ENCODE measurements at places on chromosomes 1 and 21.
A peak's percentile ranks its signal among the peaks of the same experiment; 100 is the strongest.

- peak; percentile 44 for DNase-seq
These were observed 9.2 kb downstream of the POU2F1 start for GRCh38 chr1:167229719-167230385.

DNA sequence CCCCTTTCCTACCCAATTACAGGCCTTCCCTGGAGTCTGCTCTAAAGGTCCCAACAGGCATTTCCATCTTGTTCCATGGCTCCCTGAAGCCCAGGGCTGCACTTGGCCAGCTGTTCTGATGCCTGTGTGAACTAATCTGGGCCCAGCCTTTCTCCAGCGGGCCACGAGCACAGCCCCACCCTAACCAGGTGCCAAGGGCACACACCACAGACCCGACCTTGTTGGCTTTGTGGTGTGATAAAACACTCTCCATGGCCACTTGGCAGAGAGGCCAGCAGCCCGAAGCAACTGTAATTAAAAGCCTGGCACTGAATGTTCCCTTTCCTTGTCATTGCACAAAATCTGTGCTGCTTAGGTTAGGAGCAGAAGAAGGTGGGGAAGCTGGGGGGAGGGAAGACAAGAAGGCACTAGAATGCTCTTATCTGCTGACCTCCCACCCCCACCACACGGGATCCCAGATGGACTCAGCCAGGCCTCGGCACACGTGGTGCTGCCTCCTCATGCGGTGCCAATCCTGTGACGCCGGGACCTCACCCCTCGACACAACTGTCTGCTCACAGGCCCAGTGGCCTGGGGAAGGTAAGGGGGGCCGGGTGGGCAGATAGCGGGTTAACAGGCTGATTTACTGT is 9.9 kb downstream of the HCRTR1 start:
- DNase-seq, result no peak

GRCh38 chr1:244137276-244137675 is 86.2 kb downstream of the ZBTB18 start:
- DNase-seq, result peak; percentile 25

- DNase-seq, result no peak
These were observed 5.6 kb downstream of the DDI2 start for GRCh38 chr1:15622712-15623373.

DNA sequence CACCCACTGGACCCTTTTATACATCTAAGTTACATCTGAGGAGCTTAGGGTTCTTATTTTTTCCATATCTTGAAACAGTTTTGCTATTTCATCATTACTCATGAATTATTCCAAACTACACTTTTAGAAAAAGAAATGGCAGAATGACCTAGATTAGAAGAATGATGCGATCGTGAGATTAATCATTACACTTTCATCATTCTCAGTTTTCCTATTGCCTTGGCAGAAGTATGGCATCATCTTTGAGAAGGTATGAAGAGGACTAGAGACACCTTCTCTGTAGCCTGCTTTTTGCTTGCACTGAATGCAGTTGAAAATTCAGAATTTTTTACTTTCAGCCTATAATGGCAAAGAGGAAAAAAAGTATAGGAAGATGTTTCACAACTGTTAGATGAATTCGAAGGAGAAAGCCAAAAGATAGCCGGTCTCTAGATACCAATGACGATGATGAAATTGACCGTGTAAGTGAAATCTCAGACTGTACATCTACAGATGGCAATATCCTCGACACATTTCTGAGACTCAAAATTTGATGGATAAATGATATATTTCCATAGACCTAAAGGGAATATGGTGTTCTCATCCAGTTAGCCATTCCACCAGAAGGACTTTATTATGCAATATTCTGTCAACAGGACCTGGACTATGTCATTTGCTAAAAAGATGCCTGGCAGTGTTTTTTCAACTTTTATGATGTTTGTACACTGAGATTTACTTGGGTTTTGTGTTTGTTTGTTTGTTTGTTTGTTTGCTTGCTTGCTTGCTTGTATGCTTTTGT is 191.8 kb downstream of the TOMM20 start:
- no peak for DNase-seq

DNA sequence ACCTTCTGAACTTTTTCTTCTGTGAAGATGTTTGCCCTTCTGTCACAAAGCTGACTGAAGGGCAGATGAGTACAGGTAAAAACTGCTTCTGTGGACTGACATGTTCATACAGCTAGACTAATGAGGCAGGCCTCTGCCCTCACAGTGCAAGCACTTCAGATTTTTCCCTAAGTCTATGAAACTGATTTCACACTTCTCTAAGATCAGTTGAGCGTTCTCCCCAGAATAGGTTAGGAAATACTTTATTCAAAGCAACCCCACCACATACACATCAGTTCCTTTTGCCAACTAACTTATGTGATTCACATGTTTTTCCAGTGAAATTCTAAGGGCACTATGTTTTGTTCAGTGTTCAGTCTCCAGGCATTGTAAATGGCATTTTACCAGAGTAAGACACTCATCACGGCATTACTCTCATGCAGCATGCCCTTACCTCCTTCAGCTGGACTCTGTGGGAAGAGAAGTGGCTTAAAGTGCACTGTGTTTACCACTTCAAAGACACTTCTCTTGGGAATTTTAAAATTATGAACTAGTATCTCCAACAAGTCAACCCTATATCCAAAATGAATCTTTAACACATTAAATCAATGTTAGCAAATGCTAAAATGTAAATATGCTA is 5.4 kb upstream of the PSMG1 start:
- DNase-seq, result no peak

GRCh38 chr1:42195841-42196240 is 31.3 kb upstream of the GUCA2A start:
- DNase-seq, result no peak

- DNase-seq, result no peak
These were observed 10.9 kb downstream of the IRF2BP2 start for GRCh38 chr1:234598974-234599616.

DNA sequence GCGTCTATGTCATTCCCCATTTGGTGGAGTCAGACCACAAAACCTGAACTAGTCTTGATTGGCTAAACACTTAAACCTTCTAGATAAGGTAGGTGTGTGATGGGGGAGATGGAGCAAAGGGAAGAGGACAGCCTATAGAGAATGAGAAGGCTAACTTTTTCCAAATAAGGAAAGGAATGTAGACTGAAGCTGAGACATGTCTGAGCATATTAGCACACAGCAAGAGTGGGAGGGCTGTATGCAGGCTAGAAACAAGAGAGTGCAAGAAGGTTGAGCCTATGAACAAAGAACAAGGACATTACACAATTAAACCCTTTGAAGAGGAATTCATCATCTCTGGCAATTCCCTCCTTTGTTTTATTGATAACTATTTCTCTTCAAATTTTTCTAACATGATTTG is 89.2 kb upstream of the OLFM3 start:
- DNase-seq, result no peak

DNA sequence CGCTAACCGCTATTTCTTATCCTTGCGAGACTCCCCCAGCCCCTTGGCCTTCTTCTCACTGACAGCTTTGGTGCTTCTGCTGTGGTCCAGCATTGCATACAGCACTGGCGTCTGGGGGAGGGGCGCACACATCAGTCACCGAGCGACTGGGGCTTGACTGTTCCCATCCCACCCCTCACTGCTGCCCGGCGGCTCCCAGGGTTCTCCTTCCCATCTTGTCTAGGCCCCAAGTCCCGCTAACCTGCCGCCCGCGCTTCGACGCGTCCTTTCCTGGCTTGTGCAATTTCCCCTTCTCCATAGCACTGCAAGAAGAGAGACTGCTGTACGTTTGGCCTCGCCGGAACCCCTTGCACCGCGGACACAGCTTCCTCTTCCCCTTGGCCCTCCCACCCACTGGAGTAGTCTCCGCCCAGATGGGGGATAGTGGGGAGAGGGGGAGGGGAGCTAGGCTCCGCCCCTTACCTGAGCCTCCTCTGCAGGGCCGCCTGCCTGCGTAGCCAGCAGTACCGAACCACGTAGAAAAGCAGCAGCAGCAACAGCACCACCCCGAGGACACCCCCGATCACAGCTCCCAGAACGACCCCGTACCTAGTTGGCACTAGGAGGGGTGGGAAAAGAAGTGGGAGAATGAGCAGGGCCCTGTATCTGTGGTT is 3.8 kb downstream of the MPZ start:
- DNase-seq, result peak; percentile 59

DNA sequence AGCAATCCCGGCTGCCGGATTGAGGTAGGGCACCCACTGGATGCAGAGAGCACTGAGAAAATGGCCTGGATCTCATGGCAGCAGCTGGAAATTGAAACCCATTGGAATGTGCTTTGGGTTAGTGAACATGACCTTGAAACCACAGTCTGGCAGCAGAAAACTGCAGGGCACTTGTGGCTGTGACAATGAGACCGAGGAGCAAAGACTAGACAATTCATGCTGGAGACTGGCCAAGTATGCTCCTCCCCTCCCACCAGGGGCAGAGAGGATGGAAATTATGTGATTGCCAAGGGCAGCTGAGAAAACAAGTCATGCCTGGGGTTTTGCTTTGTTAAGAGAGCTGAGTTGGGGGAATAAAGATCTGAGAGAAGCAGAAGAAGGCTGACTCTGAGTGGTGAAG is 60.7 kb downstream of the ZNF697 start:
- peak; percentile 14 for DNase-seq

DNA sequence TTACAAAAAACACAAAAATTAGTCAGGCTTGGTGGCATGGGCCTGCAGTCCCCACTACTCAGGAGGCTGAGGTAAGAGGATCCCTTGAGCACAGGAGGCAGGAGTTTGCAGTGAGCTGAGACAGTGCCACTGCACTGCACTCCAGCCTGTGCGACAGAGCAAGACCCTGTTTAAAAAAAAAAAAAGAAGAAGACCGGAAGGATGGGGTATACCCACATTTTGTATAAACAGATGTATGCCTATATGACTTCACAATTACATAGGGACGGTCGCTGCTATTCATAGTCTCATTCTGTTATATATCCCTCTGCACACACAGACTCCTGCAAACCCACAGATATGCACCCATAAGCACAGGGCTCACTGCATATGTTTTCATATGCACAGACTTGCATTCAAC is 12.7 kb downstream of the LCK start:
- no peak for DNase-seq

DNA sequence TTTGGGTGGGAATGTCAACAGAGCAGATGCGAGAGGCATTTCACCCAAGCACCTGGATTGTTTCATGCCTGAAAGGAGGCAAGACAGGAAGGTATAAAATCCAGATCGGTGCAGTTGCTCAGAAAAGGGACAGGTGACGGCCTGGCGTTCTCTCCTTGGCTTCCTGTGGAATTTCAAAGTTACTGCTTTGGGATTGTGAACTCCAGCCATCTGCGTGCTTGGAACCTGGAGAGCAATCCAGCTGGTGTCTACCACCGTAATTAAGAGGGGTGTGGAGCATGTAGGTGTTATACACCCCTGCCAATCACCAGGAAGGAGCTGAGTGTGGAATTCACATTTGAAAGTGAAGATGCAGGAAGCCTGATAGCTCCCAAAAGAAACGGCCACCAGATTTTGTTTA is 286.1 kb downstream of the KIF26B start:
- no peak for DNase-seq

DNA sequence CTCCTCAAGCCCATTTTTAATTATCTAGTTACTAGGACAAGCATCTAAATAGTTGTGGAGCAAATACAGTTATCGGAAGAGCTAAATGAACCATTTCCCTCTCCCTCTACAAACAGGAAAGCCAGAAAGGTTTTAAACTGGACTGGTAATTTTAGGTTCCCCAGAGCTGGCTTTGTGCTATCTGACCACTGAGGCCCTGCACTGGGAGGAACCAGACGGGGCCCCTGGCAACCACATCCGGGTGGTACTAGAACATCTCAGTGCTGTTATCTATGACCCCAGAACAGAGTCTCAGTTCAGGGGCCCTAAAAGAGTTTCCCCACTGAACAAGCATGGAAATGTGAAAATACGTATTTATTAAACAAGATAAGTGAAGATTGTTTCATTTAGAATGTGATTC is 7.7 kb upstream of the RSPH1 start:
- no peak for DNase-seq

GRCh38 chr1:51303315-51303714 is 27.0 kb downstream of the TTC39A start:
- no peak for DNase-seq

Measured in lung microvascular endothelial cell (primary cell).